ENCODE measurements at places on chromosomes 16 and 17.

DNA sequence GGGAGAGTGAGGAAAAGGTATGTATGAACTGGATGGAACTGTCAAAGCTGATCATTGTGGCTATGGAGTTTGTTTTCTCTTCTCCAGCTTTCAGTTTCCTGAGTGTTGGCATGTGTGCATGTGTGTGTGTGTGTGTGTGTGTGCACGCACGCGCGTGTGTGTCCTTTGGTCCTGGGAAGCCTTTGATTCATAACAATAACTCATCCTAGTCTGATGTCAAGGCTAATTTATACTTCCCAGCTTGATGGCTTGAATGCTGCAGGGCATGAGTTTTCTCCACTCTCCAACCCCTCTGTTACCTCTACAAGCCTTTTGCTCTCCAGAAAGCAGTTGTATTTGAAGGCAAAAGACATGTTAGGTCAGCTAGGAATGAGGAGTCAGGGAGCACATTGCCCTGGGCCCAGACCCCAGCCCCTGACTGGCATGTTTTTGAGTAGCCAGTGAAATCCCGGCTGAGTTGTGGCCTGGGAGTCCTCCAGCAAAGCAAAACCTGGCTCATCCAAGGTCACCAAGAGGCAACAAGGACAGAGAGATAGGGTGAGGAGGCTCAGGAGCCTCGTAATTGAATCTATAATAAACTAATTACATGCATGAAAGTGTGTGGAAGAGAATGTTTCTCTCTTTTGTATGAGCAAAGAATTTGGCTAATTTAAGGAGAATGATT lies 8.9 kb upstream of the CDC42EP4 start:
- DNase-seq = no peak

- DNase-seq = no peak
Observed at GRCh38 chr16:9603316-9603715, 511.9 kb downstream of the HAPSTR1 start.

- DNase-seq = no peak
Observed at GRCh38 chr16:72015124-72015523, 6.6 kb downstream of the DHODH start.

- no peak for DNase-seq
Observed at GRCh38 chr17:27522028-27522635, 65.9 kb downstream of the KSR1 start.

DNA sequence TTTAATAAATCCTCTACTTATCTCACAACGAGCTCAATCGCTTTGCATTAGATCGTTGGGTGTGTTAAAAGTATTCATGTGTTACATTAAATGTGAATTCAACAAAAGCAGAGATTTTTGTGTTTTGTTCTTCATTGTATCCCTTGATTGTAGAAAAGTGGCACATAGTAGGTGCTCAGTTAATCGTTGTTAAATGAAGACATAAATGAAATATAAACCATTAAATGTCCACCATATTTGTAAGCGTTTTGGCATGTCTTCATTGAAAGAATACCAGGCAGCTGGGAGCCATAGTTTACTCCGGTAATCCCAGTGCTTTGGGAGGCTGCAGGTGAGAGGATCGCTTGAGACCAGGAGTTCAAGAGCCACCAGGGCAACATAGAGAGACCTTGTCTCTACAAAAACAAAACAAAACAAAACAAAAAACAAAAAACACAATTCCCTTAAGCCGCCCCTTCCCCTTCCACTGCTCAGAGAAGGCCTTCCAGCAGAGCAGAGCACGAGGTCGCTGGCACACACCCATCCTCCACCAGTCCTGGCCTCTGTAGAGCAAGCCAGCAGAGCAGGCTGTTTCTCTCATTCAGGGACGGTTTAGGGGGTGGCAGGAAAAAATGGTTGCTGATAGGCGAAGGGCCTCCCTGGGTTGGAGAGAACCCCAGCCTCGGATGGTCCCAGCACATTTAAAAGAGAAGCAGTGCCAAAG lies 673 bp upstream of the CHD9 start:
- DNase-seq = no peak

- no peak for DNase-seq
Observed at GRCh38 chr16:1174477-1175357, 21.8 kb downstream of the CACNA1H start.

Measured in AG08395 (cell line).